ENCODE measurements at places on chromosomes 1 and 21.
A peak's percentile ranks its signal among the peaks of the same experiment; 100 is the strongest.

- no peak for DNase-seq
Observed at GRCh38 chr1:229378586-229379367, 35.9 kb upstream of the CCSAP start.

DNA sequence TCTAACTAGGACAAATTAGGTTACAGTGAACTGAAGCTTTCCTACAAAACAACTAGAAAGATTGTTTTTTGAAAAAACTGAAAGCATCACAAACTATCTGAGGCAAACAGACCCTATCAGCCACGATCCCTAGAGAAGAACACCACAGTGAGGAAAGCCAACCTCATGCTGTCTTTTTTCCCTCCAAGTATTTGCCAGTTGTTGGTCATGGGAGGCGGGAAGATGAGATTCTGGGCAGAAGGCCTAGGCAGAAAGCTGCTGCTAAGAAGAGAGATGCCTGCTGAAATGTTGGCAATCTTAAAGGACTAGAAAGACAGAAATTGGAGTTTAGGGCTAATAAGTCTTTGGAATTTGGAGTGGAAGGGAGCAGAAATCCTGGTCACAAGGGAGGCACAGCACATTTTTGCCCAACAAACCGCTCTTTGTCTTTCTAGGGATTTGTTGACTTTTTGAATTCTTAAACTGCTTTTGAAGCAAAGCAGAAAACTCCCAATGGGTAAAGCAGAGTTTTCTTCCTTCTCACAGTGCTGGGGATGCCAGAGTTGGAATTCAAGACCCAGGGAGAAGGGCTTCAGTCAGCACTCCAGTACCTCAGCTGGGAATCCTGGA, 83.9 kb downstream of the MT1HL1 start:
- DNase-seq = no peak

DNA sequence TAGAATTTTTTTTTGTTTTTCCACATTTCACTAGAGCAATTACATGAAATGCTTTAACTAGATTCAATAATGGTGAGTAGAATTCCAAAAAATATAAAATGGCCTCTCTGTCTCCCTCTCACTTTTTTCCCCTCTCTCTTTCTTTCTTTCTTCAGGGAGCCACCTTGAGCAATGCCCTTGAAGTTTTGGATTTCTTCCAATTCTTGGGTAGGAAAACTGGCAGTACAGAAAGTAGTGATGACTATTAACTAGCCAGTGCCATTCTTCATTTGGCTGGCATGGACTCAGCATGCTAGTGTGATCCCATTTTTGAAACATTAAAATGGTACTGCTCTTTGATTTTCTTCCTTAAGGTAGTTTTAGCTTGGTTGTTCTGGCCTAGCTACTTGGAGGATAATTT, 4.5 kb upstream of the FNBP1L start:
- DNase-seq = no peak

GRCh38 chr1:225699336-225699735, 46.4 kb upstream of the ENAH start:
- no peak for DNase-seq

GRCh38 chr1:27760426-27760825, 12.6 kb upstream of the STX12 start:
- DNase-seq = no peak

DNA sequence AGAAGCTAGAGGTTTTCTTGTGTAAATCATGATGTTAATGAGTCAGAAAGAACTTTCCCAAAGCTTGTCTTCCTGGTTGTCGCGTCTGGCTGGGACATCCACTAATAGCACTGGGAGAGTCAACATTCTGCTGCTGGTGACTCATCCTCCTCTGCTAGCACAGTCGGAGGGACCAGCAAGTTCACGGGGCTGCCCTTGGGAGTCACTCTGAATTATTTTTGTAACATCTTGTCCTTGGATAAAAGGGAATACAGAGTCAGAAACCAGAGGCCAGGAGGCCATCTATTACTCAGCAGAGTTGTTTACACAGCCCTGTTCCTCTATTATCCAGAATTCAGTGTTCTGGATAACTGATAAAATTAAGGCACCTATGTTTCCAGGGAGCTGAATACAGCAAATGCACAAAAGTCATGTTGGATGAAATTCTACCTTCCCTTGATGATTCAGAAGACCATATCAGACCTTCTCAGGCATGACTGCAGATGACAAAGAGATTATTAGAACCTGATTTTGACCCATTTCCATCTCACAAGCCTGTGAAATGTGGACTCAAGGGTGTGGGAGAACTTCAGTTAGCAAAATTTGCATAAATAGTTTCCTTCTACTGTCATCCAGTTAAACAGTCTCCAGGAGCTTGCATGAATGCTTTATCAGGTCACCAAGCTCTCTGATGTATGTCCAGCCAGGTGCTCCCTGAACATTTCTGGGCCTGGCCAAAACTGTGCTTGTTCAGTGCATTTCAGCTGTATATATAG, 68.1 kb downstream of the JAK1 start:
- no peak for DNase-seq

- no peak for DNase-seq
Observed at GRCh38 chr1:228293393-228293792, 85.5 kb downstream of the OBSCN start.

DNA sequence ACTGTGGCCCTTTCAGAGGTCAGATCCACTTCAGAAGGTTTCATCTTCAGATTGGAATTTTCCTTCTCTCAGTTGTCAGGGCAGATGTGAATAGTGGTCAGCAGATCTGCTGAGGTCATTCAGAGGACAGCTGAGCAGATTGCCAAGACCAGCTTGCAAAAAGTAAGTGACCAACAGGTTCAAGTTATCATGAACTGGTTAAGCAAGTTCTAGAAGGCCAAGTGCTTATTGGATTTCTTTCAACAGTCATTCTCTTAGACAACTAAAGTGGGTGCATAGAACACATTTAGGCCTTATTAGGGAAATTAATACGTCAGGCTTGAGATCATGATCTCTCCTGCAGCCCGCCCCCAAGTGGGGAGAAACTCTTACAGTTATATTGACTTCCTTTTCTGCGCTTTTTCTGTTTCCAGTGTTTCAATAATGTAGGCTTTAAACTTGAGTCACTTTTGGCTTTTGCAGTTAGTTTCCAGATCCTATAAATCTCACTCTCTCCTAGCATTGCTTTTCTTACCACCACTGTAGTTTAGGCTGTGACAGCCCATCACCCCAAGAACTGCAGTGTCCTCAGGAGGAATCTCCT, 96.4 kb downstream of the C1orf21 start:
- no peak for DNase-seq

DNA sequence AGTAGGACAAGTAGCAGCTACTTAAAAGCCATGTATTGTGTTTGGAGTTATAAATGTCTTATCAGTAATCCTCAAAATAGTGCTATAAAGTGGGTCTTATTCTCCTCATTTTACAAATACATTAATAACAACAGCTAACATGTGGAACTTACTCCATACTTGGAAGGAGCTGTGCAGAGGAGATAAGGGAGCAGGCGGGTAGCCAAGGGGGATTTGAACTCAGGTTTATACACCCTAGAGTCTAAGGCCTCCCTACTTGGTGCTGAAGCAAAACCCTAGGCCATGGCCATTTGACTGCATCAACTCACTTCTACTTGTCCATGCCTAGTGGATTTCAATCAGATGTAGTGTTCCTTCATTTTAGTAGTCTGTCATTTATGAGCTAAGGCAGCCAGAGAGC, 72.1 kb downstream of the LMO4 start:
- DNase-seq = no peak

GRCh38 chr1:7278045-7278444, 492.8 kb downstream of the CAMTA1 start:
- no peak for DNase-seq

DNA sequence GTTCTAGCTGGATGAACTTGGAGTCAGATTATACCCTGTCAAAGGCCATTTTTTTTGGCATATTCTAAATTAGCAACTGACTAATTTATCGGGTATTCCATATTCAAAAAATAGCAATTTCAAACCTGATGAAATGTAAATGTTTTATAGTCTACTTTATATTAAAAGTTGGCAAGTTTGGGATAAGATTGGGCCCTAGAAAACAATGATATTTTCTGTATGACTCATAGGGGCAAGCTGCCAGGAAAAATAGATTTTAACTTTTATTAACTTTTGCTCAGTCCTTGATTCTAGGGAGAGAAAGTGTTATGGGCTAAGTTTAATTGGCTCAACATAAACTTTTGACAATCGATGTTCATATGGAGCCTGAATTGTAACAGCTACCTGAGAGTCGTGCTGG, 576.9 kb upstream of the B3GALT2 start:
- no peak for DNase-seq

GRCh38 chr1:193569096-193569982, 382.9 kb upstream of the B3GALT2 start:
- no peak for DNase-seq

- no peak for DNase-seq
Observed at GRCh38 chr1:98981917-98982513, 22.6 kb downstream of the PLPPR5 start.

DNA sequence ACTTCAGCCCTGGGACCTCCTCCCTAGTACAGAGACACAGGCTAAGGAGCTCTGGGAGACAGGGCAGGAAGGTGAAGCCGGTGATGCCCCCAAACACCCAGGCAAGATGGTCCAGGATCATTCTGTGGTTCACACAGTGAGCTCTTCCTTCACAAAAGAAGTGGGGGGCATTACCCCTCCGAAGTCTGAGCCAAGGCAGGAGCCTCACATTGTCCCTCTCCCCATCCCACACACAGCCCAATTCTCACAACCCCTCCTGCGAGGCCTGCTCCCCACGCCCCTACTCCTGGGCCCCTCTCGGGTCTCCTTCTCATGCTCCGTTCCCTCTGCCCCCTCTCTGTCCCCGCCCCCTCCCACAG, 10.7 kb downstream of the MEF2D start:
- no peak for DNase-seq

GRCh38 chr1:229199261-229200243, 71.4 kb upstream of the RAB4A start:
- no peak for DNase-seq

- DNase-seq = no peak
Observed at GRCh38 chr1:41315871-41316270, 45.4 kb upstream of the FOXO6 start.

GRCh38 chr1:38898653-38899230, 17.4 kb upstream of the GJA9 start:
- DNase-seq = no peak

DNA sequence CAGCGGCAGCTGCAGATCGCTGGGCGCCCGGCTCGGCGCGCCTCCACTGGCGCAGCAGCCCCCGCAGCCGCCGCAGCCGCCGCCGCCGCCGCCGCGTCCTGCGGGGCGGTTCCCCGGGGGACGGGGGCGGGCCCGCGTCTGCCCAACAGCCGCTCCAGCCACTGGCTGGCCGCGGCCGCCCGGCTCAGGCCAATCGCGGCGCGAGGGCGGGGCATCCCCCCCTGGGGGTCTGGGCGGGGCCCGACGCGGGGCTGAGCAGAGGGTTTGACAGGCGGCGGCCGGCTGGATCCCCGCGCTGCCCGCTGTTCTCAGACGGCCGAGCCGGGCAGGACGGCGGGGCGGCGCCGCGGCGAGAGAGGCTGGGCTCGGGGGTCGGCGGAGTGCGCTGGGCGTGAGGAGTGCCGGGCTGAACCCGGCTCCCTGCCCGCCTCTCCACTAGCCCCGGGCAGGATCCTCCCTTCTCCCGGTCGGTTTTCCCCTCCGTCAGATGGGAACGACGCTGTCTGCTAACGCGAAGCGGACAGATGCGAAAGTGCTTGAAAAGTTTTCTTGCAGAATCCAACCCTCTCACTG, at the start of gene GLIS1:
Gene GLIS1 (minus strand): TSS at position 56 of the 573 bp plus-strand sequence. CDS start 1,100 bp downstream, outside the sequence.
- DNase-seq = peak; percentile 56
